ENCODE measurements at places on chromosomes 7 and 10.

DNA sequence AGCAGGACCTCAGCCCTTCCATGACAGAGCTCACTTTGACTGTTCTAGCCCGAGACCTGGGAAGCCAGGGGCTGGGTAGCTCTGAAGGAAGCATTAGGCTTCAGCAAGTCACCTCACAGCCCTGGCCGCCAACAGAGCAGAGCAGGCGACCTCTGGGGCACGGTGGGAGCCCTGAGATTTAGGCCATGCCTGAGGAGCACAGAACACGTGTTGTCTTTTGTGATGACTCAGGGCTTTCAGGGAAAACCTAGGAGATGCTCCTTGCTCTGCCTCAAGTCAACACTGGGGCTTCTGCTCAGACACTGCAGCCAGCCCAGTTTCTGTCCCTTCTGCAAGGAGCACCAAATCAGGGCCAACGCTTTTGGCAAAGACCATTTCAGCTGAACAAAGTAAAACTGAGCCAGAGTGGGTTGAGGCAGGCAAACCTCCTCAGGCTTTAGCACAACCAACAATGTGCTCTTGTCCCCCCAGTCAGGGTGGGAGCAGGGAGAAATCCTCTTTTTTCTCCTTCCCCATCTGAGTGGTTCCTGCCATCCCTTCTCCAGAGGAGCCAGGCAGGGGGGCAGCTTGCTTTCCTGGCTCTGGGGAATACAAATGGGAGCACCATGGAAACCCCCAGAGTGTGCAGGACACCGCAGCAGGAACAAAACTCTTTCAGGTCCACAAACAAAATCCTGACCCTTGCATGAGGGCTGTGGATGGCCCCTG lies 14.4 kb downstream of the CAMK2G start:
- no peak for DNase-seq

GRCh38 chr10:70832852-70833528 lies 17.2 kb downstream of the SGPL1 start:
- no peak for DNase-seq

GRCh38 chr7:106614751-106615150 lies 46.2 kb downstream of the CCDC71L start:
- DNase-seq = no peak

- DNase-seq = no peak
These were observed 91.3 kb upstream of the ANK3 start for GRCh38 chr10:60480865-60481563.

DNA sequence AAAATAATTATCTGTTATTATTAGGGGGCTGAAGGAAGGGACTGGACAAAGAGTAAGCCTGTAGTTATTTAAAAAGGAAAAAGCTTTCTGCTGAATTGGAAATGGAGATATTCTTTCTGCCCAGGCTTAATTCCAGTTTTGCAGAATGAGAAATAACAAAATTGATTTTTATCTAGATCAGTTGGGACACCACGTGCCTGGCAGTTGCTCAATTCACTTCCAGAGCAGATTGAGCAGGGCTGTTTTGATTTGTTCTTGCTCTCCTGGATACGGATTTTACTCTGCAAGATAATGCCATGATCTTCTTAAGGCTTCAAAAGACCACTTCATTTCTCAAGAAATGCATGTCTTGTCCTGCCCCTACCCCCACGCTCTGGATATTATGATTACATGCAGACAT lies 524.3 kb downstream of the TCERG1L start:
- no peak for DNase-seq

DNA sequence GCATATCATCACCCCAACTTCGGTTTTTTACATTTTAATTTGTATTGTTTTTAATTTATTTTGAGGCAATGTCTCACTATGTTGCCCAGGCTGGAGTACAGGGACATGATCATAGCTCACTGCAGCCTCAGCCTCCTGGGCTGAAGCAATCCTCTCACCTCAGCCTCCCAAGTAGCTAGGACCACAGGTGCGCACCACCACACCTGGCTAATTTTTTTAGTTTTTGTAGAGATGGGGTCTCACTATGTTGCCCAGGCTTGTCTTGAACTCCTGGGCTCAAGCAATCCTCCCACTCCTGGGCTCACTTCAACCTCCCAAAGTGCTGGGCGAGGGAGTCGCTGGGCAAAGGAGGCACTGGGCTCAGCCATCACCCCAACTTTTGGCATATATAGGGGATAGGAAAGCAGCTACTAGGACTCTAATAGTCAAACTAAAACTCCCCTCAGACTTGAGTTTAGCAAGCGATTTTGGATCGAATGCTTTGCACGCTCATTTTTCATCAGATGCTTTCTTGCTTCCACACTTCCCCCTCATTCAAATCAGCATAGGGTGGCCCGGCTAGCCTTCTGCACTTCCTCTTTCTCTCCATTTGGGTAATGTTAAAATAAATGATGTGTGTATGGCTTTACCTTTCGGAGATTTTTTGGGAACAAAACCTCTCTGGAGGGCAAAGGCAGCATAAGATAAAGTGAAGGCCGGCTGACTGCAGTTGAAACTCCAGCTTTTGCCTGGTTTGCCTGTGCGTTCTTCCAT lies 20.8 kb upstream of the NMT2 start:
- DNase-seq = no peak

- DNase-seq = no peak
These were observed 41.0 kb downstream of the TSPAN15 start for GRCh38 chr10:69492091-69492745.

- DNase-seq = no peak
These were observed 17.7 kb upstream of the ZMIZ1 start for GRCh38 chr10:79050896-79051555.
